ENCODE measurements at places on chromosomes 12 and 14. TPM values are rescaled to one million over a fixed set of nuclear protein-coding genes. Genes with fewer than 3 reads are reported as not detected.

DNA sequence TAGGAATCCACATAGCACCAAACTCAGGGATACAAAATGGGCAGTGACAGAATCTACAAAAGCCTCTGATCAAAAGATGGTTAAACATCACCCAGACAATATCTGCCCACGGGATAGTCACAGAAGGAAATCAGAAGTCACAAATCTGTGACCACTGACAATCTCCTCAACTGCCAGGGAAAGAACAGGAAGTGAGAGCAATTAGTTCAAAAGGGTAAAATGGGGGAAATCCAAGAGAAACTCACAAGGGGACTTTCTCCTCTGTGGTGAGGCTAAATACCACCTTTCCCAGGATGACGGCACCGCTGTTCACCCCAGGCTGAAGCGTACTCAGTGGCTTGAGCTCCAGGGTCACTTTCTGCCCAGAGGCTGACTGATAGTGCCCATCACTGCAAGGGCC lies 10.7 kb downstream of the TTC5 start:
- DNase-seq, result no peak

- DNase-seq, result no peak
These were observed 7.5 kb upstream of the TRHDE start for GRCh38 chr12:72264548-72265175.

- no peak for DNase-seq
These were observed 117.7 kb upstream of the GSC start for GRCh38 chr14:94887591-94887990.

Gene NR1H4
- total RNA-seq, result 1.1 TPM

GRCh38 chr12:119649202-119649808 lies 18.6 kb upstream of the PRKAB1 start:
- DNase-seq, result no peak

- DNase-seq, result no peak
These were observed 550.3 kb downstream of the FOXG1 start for GRCh38 chr14:29316936-29317335.

Gene PPP1CC
- total RNA-seq, result 69.7 TPM

DNA sequence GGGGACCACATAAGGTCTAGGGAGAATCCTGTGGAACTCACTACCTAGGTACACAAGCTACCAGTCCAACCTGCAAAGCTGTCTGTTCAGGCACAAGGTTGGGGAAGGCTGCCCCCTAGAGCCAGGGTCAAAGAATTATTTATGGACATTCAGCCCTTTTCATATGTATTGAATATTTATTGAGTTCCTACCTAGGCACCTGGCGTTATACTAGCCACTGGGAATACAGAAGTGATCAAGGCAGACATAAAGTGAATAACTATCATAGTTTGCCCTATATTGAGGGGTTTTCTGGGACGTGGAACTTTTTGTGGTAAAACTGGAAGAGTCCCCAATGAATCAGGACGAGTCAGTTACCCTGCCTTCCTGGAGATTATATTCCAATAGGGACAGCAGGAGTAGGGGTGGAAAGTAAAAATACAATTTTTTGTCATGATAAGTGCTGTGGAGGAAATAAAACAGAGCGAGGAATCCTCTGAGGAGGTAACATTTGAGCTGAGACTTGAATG lies 5.8 kb upstream of the SLC48A1 start:
- no peak for DNase-seq

Gene HCAR3
- total RNA-seq, result not detected

Gene SSTR1
- total RNA-seq, result 2.0 TPM

- no peak for DNase-seq
These were observed 40.9 kb downstream of the CDK17 start for GRCh38 chr12:96359328-96359727.

DNA sequence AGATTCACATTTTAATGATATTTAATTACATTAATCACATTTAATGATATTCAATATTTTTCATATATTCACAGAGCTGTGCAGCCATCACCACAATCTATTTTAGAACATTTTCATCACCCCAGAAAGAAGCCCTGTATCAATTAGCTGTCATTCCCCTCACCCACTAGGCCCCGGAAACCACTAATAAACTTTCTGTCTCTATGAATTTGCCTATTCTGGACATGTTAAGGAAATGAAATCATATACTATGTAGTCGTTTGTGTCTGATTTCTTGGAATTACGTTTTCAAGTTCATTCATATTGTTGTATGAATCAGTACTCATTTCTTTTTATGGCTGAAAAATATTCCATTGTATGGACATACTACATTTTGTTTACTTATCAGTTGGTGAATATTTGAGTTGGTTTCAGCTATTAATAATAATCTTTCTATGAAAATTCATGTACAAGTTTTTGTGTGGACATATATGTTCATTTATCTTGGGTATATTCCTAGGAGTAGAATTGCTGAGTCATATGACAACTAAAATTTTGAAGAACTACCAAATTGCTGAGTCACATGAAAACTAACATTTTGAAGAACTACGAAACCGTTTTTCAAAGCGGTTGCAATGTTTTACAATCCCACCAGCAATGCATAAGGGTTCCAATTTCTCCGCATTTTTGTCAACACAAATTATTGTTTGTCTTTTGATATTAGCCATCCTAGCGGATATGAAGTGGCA lies 11.7 kb upstream of the OTOGL start:
- DNase-seq, result no peak

Gene TMEM132C
- 0.63 TPM for total RNA-seq

GRCh38 chr12:90399357-90399756 lies 555.6 kb downstream of the CCER1 start:
- DNase-seq, result no peak

Gene INHBC
- total RNA-seq, result not detected

Gene DTX3
- 13.1 TPM for total RNA-seq

Gene ORAI1
- 7.8 TPM for total RNA-seq

DNA sequence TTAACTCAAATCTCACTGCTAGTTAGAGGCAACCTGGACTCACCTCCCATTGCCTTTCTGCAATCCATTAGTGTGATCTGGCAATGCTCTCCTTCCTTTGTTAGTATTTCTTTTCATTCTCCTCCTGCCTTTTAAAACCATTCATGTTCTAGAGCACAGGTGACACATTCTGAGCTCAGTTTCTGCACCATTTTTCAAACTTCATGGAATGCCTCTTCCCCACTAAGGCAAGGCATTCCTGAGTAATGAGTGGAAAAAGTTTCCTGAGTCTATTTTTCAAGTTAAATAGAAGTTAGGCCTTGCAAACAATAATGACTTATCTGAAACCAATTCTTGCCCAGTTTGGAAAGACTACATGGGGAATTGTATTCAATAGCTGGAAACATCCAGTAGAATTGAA lies 1001.8 kb downstream of the BCL11B start:
- no peak for DNase-seq

DNA sequence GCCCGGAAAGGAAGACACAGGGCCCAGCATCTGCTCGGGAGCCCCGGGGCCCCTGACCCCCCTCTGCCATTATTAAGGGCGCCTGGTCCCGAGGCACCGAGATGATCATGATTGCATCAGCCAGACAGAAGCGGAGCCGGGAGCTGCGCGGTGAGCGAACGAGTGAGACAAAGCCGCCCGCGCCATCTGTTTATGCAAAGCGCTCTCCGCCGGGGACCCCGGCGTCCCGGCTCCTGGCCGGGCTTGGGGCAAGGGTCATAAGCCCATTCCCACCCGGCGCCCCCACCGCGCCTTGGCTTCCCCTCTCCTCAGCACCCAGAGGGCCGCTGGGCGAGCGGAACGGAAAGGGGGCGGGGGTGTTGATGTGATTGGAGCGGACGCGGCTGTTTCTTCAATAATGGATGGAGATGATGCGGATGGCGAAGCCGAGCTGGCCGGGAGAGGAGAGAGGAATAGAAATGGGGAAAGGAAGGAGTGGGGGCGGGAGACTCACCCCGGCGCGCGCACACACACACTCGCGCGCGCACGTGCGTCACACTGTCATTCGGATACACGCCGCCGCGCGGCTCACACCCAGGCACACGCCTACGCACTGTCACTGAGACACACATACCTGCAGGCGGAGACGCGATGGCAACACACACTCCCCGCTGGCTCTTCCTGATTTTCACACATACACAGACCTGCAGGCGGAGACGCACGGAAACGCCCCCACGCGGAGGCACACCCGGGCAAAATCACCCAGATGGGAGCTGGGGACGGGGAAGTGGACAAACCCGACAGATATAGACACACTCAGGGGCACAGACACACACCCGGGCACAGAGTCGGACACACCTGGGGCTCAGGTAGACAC lies 10.7 kb downstream of the STAC3 start:
- no peak for DNase-seq

- no peak for DNase-seq
These were observed 1.0 kb upstream of the ANO6 start for GRCh38 chr12:45214749-45215418.

- DNase-seq, result no peak
These were observed 27.5 kb upstream of the HNF1A start for GRCh38 chr12:120950807-120951206.

- DNase-seq, result no peak
These were observed 2.1 kb upstream of the PDZRN4 start for GRCh38 chr12:41186026-41186425.

Gene TRIM9
- 0.78 TPM for total RNA-seq

DNA sequence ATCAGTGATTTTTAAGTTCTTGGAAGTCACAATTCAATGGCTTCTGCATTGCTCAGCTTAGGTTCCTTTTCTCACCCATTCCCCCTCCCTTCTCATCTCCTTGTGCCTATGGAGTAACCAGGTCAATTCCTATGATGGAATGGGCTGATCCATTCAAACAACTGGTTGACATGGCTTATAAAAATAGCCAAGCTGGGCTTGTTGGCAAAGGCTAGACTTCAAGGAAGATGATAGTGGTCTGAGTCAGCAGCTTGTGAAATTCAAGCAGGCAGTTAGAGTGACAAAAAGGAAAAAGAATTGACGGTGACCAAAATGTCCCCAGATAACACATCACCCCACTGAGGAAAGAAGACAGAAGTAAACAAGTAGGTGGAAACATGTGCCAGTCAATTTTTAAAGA lies 119.9 kb upstream of the PCED1B start:
- DNase-seq, result no peak

- no peak for DNase-seq
These were observed 14.2 kb upstream of the GNS start for GRCh38 chr12:64773386-64773785.

DNA sequence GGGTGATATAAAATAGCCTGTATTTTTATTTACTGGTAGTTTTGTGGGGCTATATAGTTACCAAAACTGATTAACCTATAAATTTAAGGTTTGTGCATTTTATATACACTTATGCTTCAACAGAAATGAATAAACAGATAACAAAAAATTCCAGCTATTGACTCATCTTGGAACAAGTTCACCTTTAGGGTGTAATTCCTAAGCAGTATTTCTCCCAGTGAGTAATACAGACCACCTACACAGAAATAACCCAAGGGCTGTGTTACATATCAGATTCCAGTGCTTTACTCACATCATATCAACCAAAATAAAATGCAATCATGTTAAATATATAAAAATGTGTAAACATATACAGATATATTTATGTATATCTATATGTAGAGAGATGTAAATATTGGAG lies 345.6 kb downstream of the ADAMTS20 start:
- DNase-seq, result no peak

DNA sequence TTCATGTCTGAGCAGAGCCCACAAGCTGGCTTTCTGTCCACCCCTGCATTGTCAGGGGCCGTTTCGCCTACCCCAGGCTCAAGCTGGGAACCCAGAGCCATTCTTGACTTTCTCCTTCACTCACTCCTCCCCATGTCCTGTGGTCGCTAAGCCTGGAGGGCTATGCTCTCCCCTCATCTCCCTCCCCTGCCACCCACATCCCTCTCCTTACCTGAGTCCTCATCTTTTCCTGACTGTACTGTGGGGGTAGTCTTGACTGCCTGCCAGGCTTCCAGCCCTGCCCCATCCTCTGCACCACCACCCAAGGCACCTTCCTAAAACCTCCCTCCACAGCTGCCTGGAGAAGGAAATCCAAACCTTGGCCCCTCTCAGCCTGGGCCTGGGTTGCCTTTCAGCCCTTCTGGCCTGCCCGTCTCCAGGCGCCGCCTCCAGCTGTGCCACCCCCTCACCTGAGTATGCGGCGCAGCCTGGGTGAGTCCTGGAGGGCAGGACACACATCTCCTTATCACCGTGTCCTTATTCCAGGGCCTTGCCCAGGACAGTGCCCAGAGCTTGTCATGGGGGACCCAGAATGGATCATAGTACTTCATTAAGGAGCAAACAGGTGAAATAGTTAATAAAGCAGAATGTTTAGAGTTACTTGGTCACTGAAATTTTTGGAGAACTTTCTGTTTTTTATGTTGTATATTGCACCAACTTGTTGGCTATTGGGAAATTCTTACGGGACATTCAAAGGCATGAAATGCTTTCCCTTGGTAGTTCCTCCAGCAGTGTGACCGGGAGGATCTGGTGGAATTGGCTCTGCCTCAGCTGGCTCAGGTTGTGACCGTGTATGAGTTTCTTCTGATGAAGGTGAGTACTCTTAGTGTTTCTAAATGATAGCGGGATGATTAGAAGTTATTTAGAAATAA lies 14.5 kb downstream of the ZNF839 start:
- no peak for DNase-seq

GRCh38 chr12:93090731-93091172 lies 161.7 kb upstream of the EEA1 start:
- no peak for DNase-seq

Gene CEBPE
- total RNA-seq, result not detected

Gene PTPN6
- 37.9 TPM for total RNA-seq

DNA sequence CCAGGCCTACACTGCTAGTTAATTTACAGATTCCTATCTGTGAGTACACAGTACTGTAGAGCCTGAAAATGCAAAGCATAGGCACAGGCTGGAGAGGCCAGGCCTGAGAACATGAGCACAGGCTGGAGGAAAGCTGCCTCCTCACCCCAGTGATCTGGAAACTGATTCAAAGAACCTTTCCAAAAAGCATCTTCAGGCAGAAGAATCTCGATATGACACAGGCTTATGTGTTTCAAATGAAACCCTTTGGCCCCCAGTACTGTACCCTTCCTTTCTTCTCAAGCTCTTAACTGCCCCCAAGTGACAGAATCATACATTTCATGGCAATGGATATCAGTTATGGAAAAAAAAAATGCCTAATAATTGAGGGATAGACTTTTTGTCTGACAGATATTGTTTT lies 122.0 kb downstream of the KCNC2 start:
- no peak for DNase-seq

- DNase-seq, result no peak
These were observed 9.4 kb downstream of the CCND2 start for GRCh38 chr12:4282892-4283511.

Gene FAM222A
- total RNA-seq, result 2.6 TPM

DNA sequence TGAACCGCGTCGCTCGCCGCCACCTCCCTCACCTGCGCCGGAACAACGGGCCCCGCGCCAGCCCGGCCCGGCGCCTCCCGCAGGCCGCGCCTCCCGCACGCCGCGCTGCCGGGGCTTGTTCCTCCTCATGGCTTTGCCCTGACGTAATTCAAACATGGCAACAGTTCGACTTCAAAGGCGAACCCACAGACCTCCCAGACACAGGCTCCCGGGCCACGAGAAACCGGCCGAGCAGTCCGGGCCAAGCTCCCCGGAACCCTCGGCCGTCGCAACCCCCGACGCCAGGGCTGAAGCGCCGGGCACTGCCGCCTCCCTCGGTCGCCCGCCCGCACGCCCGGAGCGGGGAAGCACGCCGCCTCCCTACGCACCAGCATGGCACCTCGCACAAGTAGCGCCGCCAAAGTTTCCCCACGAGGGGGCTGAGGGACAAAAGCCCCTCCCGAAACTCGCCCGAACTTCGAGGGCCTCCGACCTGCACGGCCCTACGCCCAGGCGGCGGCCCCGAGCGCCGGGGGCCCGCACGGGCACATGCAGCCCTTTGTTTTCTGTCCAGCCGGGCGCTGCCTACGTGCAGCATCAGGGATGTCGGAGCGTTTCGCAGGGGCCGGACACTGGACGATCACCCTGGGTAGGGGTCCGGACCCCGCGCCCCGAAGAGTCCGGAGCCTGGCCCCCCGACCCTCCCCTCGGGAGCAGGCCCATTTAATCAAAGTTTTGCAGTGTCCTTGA lies 1.7 kb downstream of the SINHCAF start:
- peak; percentile 91 for DNase-seq

Measured in pancreas (tissue), 10 donors.